Activated CD4-positive, CD25-positive, alpha-beta regulatory T cell (primary cell): ENCODE measurements at places on chromosomes 4 and X.

DNA sequence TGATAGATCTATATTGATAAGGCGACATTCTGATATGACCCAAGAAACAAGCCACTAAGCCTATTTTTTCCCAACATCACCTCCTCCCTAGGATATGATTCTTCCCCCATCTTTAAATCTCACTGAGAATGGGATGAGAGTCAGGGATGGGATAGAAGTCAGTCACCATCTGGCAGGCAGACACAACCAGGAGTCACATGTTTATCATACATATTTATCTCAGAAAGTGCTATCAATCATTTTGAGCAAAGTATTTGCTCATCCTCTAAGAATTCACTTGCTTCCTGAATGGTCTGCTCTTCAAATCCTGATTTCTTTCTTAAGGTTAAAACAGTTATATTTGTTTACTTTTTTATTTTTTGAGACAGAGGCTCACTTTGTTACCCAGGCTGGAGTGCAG is 20.3 kb downstream of the DNAAF6 start:
- no peak for DNase-seq

DNA sequence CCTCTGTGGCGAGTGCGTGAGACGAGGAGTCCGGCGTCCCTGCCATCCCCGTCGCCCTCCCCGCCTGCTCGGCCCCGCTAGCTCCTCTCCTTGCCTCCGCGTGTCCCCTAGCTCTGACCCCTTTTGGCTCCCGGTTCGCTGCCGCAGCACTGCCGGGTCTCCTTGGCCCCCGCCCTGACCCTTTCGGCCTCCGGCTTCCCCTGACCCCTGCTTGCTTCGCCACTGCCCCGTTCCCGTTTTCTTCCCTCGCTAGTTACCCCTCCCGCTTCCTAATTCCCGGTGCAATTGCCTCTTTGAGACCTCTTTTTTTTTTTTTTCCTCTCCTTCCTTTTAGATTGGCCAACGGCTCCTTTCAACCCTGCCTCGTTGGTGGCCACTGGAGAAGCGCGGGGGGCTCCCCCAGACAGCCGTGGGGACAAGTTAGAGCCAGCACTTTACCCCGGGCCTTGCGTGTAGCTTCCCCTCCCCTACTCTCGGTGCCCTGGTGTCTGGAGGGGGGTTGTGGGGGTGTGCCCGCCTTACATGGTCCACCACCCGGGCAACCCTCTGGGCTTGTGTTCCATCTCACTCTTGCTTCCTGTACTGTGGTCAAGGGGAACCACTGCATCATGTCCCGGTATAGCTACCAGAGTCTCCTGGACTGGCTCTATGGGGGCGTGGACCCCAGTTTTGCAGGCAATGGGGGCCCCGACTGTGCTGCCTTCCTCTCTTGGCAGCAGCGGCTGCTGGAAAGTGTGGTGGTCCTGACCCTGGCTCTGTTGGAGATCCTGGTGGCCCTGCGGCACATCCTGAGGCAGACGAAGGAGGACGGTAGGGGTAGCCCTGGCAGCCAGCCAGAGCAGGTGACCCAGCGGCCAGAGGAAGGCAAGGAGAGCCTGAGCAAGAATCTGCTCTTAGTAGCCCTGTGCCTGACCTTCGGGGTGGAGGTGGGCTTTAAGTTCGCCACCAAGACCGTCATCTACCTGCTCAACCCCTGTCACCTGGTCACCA is 548 bp downstream of the TMEM164 start:
- no peak for DNase-seq

- no peak for DNase-seq
These were observed 85.9 kb downstream of the MAGED4 start for GRCh38 chrX:52270453-52271116.

- DNase-seq: no peak
These were observed 230.4 kb downstream of the CRLF2 start for GRCh38 chrX:981791-982626.
